Fibroblast of skin of right quadriceps (primary cell): ENCODE measurements at places on chromosomes 2 and 18.
A peak's percentile ranks its signal among the peaks of the same experiment; 100 is the strongest.

DNA sequence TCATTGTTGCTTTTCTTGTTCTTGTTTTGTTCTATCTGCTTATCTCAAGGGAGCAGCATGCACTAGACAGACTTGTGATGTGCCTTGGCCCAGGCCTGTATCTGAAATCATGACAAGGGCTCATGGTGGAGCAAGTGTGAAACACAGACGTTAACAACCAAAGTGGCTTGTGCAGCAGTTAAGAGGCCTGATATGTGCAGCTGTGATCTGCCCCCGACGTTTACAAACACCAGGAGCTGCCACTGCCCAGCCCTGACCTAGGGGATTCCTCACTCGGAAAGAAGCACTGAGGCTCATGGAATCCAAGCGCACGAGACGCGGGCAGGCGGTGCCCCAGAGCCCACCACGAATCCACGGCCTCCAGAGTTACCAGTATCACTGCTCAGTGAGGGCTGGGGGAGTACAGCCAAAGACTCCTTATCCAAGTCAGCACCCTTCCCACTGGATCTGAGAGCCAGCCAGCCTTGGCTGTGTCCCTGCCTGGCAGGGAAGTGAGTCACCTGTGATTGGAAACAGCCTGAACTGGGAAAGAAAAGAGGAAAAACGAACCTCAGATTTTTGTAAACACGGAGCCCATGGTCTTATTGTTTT lies 62.3 kb upstream of the SNTG2 start:
- DNase-seq = no peak

DNA sequence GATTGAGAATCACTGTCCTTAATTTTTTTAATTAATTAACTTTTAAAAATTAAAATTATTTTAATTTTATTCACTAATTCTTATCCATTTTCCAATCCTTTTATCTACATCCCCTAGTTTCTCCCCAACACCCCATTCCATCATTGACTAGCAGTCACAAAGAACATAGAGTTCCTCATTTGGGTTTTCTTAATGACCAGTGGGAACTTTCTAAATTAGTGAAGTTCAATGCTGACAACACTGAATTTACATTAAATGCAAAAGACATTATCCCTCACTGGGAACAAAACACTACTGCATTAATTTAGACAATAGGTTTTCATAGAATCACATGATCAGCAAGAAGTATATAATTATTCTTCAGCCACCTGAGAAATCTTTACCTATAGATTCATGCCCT lies 80.6 kb upstream of the GLS start:
- DNase-seq = no peak

DNA sequence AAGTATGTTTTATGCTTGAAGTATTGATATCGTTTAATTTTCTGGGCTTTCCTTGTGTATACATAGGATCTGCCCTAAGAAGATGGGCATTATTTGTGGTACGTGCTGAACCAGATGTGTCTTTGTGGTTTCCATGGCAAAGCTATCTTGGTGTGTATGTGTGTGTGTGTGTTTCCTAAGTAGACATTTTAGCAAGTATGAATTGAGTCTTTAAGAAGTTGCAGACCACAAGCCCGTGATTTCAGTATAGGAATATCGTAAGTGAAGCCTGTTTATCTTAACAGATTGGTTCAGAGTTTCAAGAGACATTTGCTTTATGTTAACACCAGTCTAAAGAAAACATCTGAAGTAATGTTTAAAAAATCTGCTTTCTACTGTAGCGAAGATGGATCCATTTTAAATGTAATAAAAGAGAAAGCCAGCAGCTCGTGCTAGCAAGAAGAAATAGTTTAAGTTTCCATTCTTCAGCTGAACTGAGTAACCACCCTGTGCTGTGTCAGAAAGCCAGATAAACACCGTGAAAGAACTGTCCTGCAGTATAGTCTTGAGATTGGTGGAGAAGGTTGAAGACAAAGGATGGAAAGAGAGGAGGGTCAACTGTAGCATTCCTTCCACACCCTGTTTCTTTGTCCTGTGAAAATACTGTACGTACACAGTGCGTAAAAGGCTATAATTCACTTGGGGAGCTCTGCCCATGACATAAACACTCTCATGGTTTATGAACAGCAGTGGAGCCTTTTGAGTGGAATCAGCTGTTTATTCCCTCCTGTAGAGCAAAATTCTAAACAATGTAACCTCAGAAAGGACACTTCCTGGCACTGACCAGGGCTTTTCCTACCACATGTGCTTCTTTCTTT lies 91.9 kb upstream of the FOSL2 start:
- DNase-seq = peak; percentile 86

DNA sequence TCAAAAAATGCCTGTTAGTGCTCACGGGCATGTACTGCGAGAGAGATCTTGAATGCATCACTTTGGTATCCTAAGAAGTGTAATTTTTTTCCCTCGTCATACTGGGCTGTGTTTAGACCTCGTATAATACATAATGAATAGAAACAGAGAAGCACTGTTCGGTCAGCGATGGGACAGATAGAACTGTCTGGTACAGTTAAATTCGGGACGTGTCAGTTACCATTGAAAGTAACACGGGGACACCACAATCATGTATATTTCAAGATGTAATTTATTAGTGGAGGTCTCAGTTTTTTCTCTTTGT lies 1.8 kb downstream of the PKP4 start:
- DNase-seq = no peak
